ENCODE measurements at places on chromosomes 4 and X.

DNA sequence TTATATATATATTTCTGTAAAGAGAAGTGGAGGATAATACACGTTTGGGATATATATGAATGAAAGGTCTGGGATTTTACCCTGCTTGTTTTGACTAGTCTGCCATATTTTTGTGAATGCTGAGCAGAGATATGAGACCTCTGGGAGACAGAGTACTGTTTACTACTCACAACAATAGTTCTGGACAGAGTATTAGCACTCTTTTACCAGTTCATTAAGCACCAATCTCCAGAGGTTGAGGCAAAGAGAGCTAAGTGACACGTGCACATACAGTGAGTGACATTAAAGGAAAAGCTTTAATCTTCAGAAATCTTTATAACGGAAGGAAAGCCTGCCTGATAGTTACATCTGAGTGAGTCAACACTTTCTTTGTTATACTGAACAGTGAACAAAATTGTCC lies 1452.7 kb upstream of the TENM3 start:
- no peak for DNase-seq

- DNase-seq: no peak
These were observed 35.3 kb upstream of the CXCL8 start for GRCh38 chr4:73705056-73705432.

- DNase-seq: no peak
These were observed 117.0 kb downstream of the KDR start for GRCh38 chr4:55008166-55009056.

GRCh38 chr4:36325926-36326325 lies 44.5 kb downstream of the DTHD1 start:
- no peak for DNase-seq

GRCh38 chrX:154365052-154365600 lies 9.3 kb downstream of the FLNA start:
- DNase-seq: no peak

DNA sequence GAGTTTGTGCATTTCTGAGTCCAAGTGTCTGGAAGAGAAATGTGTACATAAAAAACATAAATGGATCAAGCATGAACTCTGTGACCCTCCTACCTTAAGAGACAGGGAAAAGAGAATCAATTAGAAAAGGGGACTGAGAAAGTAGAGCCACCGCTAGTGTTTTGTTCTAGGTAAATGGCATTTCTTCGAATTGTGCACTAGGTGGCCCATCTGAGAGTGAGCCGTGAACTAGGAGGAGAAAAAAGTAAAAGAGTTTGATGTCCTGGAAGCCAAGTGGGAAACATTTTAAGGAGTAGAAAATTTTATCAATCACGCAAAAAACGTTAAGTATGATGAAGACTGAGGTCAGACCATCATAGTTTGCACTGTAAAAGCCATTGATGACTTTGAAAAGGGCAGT lies 55.1 kb downstream of the NAF1 start:
- no peak for DNase-seq

- DNase-seq: no peak
These were observed 609.8 kb downstream of the ZNF674 start for GRCh38 chrX:45935408-45935807.

DNA sequence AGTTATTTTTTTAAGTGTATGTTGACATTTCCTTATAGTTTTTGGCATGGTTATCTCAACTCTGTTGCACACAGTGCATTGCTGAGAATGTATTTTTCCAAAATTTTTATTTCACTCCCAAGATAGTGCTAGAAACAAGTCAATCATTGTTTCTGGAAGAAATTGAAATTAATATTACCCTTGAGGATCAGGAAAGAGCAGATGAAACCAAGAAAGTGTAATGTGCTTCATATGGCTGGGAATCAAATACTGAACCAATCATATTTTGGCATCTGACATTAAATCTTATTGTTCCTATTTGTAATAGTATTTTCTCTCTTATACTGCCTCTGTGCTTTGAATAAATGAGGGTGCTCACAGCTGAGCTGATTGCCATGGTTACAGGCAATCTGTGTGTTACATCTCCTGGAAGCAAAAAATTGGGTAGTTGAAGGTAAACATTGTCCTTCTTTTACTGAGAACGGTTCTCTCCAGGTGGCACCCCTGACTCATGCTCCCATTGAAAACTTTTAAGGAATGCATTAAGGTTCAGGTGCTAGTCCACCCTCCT lies 358.2 kb upstream of the NR3C2 start:
- no peak for DNase-seq

- no peak for DNase-seq
These were observed 50.5 kb upstream of the CD99 start for GRCh38 chrX:2640436-2641150.

GRCh38 chr4:41644288-41644914 lies 104.1 kb downstream of the PHOX2B start:
- DNase-seq: no peak

DNA sequence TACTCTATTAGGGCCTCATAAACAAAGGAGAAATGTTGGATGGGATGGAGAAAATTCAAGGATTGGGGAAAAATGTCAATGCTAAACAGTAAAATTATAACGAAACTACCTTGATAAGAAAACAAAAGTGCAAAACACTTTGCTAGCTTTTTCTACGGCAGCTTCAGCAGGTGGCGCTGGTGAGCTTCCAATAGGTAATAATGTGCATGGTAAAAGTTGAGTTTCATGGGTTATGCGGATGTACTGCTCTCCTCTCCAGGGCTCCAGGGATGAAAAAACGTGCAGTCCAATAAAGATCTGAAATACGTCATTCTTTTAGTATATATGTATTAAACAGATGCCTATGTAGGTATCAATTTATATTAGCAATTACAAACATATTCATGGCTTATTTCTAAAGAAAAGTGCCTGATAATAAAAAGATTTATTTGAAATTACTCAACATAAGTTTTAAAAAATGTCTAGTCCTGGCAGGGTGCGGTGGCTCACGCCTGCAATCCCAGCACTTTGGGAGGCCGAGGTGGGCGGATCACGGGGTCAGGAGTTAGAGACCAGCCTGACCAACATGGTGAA lies 239.6 kb downstream of the GRXCR1 start:
- no peak for DNase-seq

DNA sequence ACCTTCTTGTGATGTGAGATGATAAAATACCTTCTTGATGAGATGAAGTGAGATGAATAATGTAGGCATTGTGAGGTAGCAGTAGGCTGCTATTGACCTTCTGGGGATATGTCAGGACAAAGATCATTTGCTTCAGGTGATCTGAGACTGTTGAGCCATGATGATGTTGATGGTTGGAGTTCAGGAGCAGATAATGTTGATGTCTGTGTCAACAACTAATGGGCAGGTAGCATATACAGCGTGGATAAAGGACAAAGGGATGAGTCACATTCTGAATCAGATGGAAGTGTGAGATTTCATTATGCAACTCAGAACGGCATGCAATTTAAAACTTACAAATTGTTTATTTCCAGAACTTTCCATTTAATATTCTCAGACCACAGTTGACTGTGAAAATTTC lies 57.3 kb downstream of the RAP1GDS1 start:
- no peak for DNase-seq

GRCh38 chr4:25702848-25703247 lies 47.2 kb downstream of the SLC34A2 start:
- DNase-seq: no peak
